Effector memory CD4-positive, alpha-beta T cell (primary cell): ENCODE measurements at places on chromosomes 5 and 9.

- no peak for DNase-seq
These were observed 85.7 kb downstream of the LMX1B start for GRCh38 chr9:126699401-126699881.

- no peak for DNase-seq
These were observed 407.1 kb upstream of the DMAC1 start for GRCh38 chr9:8206720-8207119.

GRCh38 chr5:5342784-5343183, 79.7 kb upstream of the ICE1 start:
- no peak for DNase-seq

DNA sequence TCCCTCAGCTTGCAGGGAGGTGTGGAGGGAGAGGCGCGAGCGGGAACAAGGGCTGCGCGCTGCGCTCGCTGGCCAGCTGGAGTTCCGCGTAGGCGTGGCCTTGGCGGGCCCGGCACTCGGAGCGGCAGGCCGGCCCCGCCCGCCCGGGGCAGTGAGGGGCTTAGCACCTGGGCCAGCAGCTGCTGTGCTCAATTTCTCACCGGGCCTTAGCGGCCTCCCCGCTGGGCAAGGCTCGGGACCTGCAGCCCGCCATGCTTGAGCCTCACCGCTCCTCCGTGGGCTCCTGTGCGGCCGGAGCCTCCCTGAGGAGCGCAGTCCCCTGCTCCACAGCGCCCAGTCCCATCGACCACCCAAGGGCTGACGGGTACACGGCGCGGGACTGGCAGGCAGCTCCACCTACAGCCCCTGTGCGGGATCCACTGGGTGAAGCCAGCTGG, 1516.4 kb downstream of the EFNA5 start:
- DNase-seq, result no peak

- no peak for DNase-seq
These were observed 14.1 kb upstream of the SLC9A3 start for GRCh38 chr5:538271-538771.

- DNase-seq, result no peak
These were observed 50.4 kb upstream of the ZNF354A start for GRCh38 chr5:178780581-178781498.

DNA sequence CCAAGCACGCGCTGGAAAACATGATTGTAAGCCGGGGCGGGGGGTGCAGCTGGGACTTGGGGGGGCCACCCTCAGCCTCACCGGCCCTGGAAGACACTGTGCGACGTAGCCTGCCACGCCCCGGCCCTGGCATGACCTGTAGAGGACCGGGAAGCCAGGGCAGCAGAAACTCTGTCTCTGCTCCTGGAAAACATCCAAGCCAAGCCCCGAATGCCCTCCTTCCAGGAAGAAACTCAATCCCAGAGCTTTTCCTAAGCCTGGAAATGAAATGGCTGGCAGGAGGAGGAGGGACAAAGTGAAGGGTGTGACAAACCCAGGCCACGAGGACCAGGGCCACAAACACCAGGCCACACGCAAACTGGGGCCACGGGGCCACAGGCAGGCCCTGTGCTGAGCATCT, 55.4 kb downstream of the KCNT1 start:
- no peak for DNase-seq

- DNase-seq, result no peak
These were observed 26.7 kb upstream of the IPPK start for GRCh38 chr9:92696619-92697018.

- DNase-seq, result no peak
These were observed 48.6 kb upstream of the TLE1 start for GRCh38 chr9:81737871-81738507.

- no peak for DNase-seq
These were observed 40.3 kb upstream of the SVEP1 start for GRCh38 chr9:110619831-110620230.

GRCh38 chr5:61805101-61805500, 473.0 kb downstream of the ZSWIM6 start:
- DNase-seq, result no peak

- no peak for DNase-seq
These were observed 23.3 kb downstream of the CFAP90 start for GRCh38 chr5:7827610-7828009.
